ENCODE measurements at places on chromosomes 16 and 17.

DNA sequence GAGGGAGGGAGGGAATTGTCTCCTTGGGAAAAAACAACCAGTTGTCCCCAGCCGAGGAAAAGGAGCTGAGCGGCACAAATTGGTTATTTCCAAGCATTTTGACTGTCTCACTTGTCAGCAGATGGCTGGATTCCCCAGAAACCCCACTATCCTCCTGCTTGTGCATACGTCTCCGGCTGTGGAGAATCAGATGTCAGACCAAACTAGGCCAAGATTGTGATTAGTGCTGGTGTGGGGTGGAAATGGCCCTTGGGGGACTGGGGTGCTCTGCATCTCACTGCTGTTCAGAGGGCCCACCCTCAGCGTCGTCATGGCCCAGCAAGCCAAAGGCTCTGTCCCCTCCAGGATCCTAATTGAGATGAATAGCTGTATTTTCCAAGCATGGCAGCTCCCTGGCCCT, 131.7 kb upstream of the HSBP1 start:
- no peak for DNase-seq

GRCh38 chr16:89478576-89479221, 11.7 kb downstream of the ANKRD11 start:
- DNase-seq, result peak; percentile 44

- DNase-seq, result no peak
Observed at GRCh38 chr17:73340093-73340596, 28.3 kb upstream of the CDC42EP4 start.

GRCh38 chr16:53511403-53512280, 8.6 kb upstream of the AKTIP start:
- DNase-seq, result no peak

- no peak for DNase-seq
Observed at GRCh38 chr17:34996422-34997285, 16.3 kb downstream of the LIG3 start.

- no peak for DNase-seq
Observed at GRCh38 chr17:14942526-14943190, 322.5 kb downstream of the PMP22 start.

Measured in mucosa of descending colon (tissue), 3 donors.